Activated CD8-positive, alpha-beta T cell treated with anti-CD3 and anti-CD28 coated beads, Interleukin-2, amount 10 ng/mL, durations not matched to agents 7 days and 5 days (primary cell): ENCODE measurements at places on chromosomes 4 and X.
A peak's percentile ranks its signal among the peaks of the same experiment; 100 is the strongest.

- DNase-seq, result no peak
Measured at GRCh38 chrX:107610667-107611066, 17.6 kb upstream of the PRPS1 start.

GRCh38 chr4:133618963-133619362 is 469.9 kb downstream of the PCDH10 start:
- no peak for DNase-seq

DNA sequence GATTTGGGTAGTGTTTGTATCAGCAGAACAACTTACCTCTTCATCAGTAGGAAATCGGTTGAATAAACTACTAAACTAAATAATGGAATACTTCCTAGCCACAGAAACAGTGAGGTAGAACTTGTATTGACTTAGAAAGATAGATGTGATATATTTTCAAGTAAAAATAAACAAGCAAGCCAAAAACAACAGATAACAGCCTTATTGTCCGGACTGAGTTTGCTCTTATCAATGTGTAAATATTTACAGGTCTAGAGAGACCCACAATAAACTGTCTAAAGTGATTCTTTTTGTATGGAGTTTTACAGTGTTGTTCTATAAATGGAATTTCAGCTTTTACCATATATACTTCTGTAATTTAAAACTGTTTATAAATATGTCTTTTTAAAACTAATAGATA is 721.8 kb downstream of the ADGRL3 start:
- no peak for DNase-seq

DNA sequence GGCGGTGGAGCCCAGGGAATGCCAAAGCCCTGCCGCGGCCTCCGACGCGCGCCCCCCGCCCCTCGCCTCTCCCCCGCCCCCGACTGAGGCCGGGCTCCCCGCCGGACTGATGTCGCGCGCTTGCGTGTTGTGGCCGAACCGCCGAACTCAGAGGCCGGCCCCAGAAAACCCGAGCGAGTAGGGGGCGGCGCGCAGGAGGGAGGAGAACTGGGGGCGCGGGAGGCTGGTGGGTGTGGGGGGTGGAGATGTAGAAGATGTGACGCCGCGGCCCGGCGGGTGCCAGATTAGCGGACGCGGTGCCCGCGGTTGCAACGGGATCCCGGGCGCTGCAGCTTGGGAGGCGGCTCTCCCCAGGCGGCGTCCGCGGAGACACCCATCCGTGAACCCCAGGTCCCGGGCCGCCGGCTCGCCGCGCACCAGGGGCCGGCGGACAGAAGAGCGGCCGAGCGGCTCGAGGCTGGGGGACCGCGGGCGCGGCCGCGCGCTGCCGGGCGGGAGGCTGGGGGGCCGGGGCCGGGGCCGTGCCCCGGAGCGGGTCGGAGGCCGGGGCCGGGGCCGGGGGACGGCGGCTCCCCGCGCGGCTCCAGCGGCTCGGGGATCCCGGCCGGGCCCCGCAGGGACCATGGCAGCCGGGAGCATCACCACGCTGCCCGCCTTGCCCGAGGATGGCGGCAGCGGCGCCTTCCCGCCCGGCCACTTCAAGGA is at the start of gene FGF2:
TSS of gene FGF2 (plus strand) at position 279 of the 705 bp plus-strand sequence. CDS start at position 623, 344 bp downstream.
- no peak for DNase-seq

DNA sequence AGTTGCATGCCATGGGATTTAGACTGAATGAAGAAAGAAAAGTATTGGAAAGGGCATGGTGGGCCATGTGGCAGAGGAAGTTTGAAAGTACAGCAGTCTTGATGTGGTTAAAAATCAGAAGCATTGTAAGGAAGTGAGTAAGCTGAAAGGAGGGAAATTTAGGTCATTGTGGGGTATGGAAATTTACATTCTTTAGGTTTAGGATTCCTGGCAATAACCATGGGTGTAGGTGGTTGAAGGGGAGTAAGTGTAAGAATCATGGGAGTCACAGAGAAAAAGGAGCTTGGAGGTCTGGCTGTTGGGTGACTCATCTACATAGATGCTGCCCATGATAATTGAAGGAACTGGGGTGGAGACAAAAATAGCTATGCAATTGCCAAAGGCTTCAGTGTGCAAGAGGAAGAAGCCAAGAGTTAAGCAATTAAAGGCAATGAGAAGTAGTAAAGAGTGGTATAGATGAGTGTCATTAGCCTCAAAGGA is 243.8 kb upstream of the LDB2 start:
- DNase-seq, result no peak

- no peak for DNase-seq
Measured at GRCh38 chr4:156977435-156978160, 6.0 kb upstream of the PDGFC start.

GRCh38 chrX:30865015-30865414 is 24.0 kb downstream of the TAB3 start:
- DNase-seq, result peak; percentile 24

GRCh38 chr4:37604461-37604860 is 81.7 kb downstream of the RELL1 start:
- DNase-seq, result no peak

DNA sequence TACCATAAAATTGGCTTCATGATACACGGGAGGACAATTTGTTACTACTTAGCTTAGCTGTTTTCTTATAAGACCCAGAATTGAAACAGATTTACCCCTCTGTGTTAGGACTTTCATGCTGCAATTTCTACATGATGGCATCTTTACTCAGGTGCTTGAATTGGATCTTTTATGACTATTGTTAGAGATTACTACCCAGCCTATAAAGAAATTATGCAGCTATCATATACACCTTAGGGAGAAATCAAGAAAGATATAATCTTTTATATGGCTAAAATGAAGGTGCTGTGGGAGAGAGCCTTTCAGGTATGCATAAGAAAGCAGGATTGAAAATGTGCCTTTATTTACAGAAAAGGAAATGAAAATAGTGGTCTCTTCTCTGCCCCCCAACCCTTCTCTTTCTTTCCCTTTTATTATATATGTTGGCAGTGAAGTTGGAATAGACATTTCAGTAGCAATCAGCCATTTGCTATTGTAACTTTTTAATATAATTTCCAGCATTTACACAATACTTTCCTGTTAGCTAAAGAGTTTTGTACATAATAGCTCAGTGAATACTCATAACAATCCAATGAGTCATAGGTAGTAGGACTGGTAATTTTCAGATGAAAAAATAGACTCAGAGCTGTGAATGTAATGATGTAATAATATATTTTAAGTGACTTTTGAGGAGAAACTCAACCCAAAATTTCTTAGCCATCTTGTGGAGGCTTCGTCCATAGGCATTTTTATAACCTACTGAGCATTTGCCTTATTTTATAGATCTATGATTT is 311.8 kb downstream of the ADGRL3 start:
- DNase-seq, result no peak

- no peak for DNase-seq
Measured at GRCh38 chr4:33959519-33959918, 2284.8 kb downstream of the ARAP2 start.

- no peak for DNase-seq
Measured at GRCh38 chr4:155140889-155141288, 67.5 kb upstream of the NPY2R start.

- DNase-seq, result no peak
Measured at GRCh38 chr4:41542526-41543275, 4.7 kb downstream of the LIMCH1 start.

- DNase-seq, result no peak
Measured at GRCh38 chr4:169103966-169104412, 93.9 kb upstream of the CBR4 start.

- no peak for DNase-seq
Measured at GRCh38 chr4:78038704-78039103, 18.4 kb upstream of the FRAS1 start.

DNA sequence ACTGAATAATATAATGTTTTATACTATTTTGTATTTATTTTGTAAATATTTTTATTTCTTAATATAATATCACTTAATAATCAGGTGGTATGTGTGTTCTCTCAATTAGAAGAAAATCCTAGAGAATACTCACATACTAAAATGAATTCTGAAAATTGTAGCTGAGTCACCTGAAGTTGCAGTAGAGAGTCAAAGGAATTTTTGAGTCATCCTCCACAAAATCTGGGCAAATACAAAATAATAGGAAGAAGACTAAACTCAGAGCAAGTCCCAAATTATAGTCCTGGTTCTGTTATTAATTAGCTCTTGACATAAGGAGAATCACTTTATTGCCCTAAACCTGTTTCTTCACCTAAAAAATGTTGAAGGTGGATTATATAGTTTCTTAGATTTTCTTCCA is 57.8 kb downstream of the SPATA4 start:
- no peak for DNase-seq

DNA sequence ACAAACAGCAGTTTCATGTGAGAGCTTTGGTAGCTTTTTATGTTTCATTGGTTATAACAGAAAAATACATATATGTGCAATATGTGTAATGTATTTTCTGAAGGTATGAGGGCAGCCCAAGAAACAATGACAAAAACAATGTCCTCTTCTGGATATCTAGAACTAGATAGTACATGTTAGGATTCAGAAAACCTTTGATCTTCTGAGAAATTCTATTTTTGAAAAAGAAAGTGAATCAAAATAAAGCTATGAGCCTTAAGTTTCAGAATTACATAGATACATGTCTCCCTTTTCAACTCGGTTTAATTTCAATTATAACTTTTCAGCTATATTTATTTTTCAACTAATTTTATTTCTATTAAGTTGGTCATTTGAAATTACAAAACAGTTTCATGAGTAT is 131.9 kb downstream of the REELD1 start:
- DNase-seq, result no peak

DNA sequence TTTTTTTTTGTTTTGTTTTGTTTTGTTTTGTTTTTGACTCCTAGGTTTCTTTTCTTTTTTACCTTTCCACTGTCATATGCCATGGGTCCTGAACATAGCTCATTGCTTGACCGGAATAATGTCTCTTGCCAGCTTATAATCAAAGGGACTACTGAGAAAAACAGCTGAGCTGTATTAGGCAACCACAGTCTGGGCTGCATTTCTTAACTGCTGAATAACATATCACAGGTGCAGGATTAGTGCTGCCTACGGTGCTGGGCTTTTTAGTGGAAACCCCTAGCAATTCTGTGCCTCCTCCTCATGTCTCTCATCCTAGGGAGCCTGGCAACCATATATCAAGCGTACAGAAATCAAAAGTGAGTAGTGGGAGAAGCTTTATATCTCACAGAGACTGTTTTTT is 333.5 kb downstream of the BMPR1B start:
- no peak for DNase-seq

- DNase-seq, result no peak
Measured at GRCh38 chr4:113103556-113103955, 54.1 kb downstream of the ANK2 start.

- DNase-seq, result no peak
Measured at GRCh38 chr4:33714971-33715370, 2529.3 kb downstream of the ARAP2 start.

DNA sequence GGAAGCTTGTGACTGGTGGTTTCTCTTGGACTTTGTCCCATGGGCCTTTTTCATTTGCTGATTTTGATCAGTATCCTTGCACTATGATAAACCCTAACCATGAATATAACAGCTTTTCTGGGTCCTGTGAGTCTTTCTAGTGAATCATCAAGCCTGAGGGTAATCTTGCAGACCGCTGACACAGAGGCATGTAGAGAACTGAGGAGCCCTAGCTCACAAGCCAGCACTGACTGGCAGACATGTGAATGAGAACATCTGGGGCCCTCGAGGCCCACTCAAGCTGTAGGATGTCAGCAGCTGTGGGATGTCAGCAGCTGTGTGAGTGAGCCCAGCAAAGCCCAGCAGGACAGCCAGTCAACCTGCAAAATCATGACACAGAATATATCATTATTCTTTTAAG is 36.7 kb downstream of the HMGB3 start:
- no peak for DNase-seq

- DNase-seq, result no peak
Measured at GRCh38 chrX:44022964-44023363, 49.8 kb upstream of the NDP start.

GRCh38 chrX:12802741-12803140 is 11.5 kb downstream of the PRPS2 start:
- DNase-seq, result no peak

DNA sequence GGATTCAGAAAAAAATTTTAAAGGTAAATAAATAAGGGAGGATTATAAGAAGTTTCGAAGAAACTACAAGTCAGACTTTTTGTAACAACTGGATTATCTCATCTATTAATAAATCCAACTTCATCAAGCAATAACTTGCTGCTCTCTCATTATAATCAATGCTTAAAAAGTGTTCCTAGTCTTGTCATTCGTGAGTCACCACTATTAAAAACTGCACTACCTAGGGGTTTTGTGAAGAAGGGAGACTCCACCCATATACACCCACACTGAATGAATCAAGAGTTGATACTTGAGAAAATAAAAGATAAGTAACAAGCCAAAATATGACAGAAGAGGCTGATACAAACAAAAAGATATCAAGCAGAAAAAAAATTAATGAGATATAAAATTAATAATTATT is 360.5 kb downstream of the ZNF674 start:
- no peak for DNase-seq

GRCh38 chrX:21255032-21255618 is 119.1 kb upstream of the CNKSR2 start:
- DNase-seq, result no peak

GRCh38 chr4:117692538-117692937 is 341.7 kb upstream of the NDST3 start:
- DNase-seq, result no peak

DNA sequence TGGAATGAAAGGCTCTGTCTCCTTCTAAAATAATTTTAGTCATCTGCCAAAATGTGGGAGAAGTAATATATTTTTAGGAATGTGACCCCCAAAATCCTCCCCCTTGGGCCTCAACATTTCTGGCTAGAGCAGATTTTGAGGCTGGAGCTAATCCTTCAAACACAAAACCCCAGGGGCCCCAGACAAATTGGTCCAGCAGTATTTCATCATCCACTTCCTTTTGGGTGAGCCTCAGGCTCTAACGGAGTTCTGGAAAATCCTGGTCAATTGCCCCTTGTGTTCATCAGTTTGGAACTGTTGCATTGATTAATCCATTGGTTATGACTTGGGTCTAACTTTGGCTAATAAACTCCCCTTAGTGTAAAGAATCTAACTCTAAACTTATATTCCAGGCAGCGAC is 67.4 kb upstream of the PCDH19 start:
- no peak for DNase-seq

DNA sequence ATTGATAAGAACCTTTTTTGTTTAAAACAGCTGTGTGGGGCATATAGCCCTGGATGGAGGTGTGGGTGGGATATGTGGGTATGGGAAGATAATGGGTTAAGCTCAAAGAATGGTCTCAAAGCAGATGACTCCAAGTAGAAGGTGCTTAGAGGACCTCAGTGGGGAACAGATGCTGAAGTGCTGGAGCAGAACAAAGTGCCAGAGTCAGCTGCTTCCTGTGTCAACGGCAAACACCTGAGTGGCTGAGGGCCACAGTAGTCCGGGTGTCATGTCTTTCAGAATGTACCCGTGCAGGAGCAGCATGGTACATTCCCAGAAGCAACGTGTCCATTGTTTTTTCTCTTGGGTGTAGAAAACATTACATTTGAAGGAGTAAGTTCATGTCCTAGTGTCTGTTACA is 210.6 kb downstream of the CCNG2 start:
- DNase-seq, result no peak

GRCh38 chr4:157776930-157777528 is 395.8 kb downstream of the GASK1B start:
- DNase-seq, result no peak

DNA sequence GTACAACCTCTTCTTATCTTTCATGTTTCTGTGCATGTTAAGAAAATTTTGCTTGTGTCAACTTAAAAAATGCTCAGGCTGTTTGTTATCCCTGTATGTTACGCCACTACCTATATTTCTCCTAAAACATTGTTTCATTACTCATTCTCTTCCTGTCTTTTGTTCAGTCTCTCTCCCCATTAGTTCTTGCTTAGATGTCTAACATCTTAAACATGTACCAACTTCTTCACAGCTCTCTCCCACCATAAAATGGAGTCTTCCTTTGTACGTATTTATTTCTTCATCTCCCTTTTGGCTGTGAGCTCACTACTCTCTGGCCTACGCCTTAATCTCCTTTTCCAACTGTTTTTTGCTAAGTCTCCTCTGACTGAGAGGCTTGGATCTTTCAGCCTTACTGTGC is 36.4 kb downstream of the PCDH7 start:
- DNase-seq, result no peak
